ENCODE measurements at places on chromosomes 5 and 9.

GRCh38 chr5:109825450-109825849 is 135.7 kb downstream of the MAN2A1 start:
- no peak for DNase-seq

DNA sequence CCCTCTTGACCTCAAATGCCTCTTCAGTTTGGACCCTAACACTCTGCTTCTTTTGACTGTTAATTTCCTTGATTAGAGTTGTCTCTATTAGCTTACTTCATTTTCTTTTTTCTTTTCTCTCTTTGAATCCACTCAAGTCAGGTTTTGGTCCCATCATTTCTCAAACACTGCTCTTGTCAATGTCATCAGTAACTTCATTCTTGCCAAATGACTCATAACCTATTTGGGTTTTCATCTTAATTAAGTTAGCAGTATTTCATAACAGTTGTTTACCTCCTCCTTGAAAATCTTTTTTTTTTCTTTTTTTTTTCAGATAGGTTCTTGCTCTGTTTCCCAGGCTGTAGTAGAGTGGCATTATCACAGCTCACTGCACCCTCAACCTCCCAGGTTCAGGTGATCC is 119.6 kb downstream of the PARP8 start:
- no peak for DNase-seq

DNA sequence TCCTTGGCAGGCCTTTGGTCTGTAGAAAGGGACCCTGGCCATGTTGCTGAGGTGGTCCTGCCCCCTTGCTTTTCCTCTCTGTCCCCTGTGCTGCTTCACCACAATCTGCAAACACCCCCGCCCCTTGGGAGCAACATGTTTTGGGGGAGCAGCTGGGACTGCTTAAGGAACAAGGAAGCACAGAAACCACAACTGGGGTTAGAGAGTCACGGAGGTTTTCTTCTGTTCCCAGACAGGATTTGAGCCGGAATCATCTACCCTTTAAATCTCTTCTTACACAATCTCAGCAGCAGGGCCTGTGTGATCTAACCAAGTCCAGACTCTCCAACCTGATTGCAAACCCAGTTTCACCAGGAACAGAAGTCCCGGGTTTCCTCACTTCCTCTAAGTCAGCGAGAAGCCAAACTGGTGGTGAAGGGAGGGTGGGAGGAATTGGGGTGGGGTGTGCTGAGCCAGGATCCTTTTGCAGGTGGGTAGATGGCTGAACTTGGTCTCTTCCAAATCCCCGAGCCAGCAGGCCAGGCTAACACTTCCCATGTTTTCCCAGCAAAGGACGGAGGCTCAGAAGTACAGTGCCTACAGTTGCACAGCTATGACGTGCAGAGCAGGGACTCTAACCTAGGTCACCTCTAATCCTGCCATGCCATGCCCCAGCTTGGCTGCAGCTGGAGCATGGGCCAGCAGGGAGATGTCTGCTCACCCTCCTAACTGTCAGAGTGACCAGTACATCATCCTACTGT is 25.0 kb downstream of the SH3PXD2B start:
- DNase-seq: no peak

- no peak for DNase-seq
These were observed 22.2 kb downstream of the C9orf152 start for GRCh38 chr9:110185806-110186205.

All from DMS79 (cell line).